ENCODE measurements at places on chromosomes 11 and 22. TPM values are rescaled to one million over a fixed set of nuclear protein-coding genes. Genes with fewer than 3 reads are reported as not detected.

DNA sequence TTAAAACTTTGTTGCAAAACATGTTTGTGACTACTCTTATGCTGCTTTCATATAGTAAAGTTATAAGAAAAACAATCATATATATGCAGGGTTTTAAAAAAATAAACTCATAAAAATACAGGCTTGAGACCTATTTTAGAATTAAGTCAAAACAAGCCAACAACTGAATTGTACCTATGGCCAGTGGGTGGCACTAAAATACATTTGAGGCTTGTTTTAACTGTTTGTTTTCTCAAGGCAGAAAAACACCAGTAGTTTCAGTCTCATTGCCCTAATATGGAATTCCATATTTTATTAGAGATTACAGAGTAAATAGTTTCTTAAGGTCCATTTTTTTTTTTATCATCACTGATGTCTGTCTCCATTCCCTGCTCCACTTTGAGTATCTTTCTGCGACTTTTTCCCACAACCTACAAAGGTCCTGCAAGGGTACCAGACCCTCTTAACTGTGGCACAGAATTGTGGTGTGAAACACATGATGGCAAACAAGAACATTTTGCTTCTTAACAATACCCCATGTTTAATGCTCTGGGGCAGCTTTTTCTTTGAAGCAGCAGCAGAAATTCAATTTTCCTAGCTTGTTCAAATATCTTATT lies 8.5 kb upstream of the CCDC89 start:
- H3K27ac ChIP-seq: no peak overlapping the region
- no peaks in the 10 kb centered on the region for H3K27me3 ChIP-seq
- H3K36me3 ChIP-seq: no peaks in the 10 kb centered on the region
- no peak for DNase-seq
- no peaks in the 10 kb centered on the region for H3K4me1 ChIP-seq

GRCh38 chr22:50218996-50219727 lies 18.4 kb downstream of the SELENOO start:
- no peaks in the 10 kb centered on the region for H3K36me3 ChIP-seq
- no peak for DNase-seq
- no peak overlapping the region for H3K27ac ChIP-seq
- H3K4me3 ChIP-seq: no peak overlapping the region
- H3K27me3 ChIP-seq: no peaks in the 10 kb centered on the region
- no peaks in the 10 kb centered on the region for H3K4me1 ChIP-seq

DNA sequence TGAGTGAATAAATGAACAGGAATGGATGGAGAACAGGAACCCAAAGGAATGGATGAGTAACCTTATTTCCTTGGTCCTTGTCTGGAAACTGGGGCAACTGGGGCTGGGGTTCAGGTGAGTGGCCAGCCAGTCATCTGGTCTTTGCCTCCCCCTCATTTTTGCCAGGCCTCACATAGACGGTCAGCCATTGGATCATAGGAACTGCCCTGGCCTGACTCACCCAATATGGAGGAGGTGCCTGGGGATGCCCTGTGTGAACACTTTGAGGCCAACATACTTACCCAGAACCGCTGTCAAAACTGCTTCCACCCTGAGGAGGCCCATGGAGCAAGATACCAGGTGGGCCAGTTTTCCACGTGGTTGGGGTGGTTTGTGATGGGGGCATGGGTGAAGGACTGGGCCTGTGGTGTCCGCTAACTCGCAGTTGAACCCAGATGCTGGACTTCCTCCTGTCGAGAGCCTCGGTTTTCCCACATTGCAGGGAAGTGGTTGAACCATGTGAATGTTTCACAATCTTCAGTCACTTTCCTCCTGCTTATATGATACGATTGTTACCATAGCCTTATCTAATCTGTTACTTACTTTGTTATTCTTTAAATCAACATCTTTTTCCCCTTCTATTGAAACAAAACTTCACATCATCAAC lies 4.4 kb downstream of the TRIOBP start:
- no peak for DNase-seq
- no peak overlapping the region for H3K4me3 ChIP-seq
- no peak overlapping the region for H3K27ac ChIP-seq
- no peaks in the 10 kb centered on the region for H3K27me3 ChIP-seq
- peaks cover 10% of the 10 kb centered on the region for H3K4me1 ChIP-seq

Gene SPDYC
- not detected for total RNA-seq
